ENCODE measurements at places on chromosomes 16 and 17. TPM values are rescaled to one million over a fixed set of nuclear protein-coding genes. Genes with fewer than 3 reads are reported as not detected.

Gene MMP25
- 0.90 TPM for total RNA-seq

Gene ITGA2B
- total RNA-seq: 1.8 TPM

Gene ZG16
- not detected for total RNA-seq

Gene SLC5A10
- 0.21 TPM for total RNA-seq

Gene KRT24
- total RNA-seq: not detected

Gene NTN1
- total RNA-seq: 0.54 TPM

Gene ANKS3
- 25.7 TPM for total RNA-seq

Gene CEP295NL
- 0.43 TPM for total RNA-seq

Gene TADA2A
- total RNA-seq: 12.7 TPM
